NCI-H187 (cell line): ENCODE measurements at places on chromosomes 3 and 15.

GRCh38 chr3:193996221-193996620 lies 139.7 kb upstream of the HES1 start:
- DNase-seq = no peak

GRCh38 chr15:63502137-63502766 lies 2.1 kb upstream of the USP3 start:
- no peak for DNase-seq

- no peak for DNase-seq
These were observed 686.9 kb downstream of the GRM7 start for GRCh38 chr3:7547826-7548225.

DNA sequence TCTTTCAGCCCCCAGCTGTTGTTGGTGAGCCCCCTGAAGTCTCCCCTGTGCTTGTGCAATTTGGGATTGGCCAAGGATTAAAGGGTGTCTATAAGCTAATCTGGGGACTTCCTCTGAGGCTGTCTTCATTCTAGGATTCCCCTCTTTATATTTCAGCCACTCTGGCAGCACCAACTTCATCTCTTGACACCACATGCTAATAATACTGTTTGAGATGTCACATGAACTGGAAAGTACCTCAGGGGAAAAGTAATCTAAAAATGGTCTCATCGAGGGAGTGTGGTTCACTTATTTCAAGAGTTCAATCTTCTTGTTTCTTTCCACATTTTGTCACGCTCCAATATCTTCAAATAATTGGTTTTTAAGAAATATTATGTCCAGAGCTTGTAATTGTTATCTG lies 279.2 kb upstream of the TMC3 start:
- DNase-seq = no peak

DNA sequence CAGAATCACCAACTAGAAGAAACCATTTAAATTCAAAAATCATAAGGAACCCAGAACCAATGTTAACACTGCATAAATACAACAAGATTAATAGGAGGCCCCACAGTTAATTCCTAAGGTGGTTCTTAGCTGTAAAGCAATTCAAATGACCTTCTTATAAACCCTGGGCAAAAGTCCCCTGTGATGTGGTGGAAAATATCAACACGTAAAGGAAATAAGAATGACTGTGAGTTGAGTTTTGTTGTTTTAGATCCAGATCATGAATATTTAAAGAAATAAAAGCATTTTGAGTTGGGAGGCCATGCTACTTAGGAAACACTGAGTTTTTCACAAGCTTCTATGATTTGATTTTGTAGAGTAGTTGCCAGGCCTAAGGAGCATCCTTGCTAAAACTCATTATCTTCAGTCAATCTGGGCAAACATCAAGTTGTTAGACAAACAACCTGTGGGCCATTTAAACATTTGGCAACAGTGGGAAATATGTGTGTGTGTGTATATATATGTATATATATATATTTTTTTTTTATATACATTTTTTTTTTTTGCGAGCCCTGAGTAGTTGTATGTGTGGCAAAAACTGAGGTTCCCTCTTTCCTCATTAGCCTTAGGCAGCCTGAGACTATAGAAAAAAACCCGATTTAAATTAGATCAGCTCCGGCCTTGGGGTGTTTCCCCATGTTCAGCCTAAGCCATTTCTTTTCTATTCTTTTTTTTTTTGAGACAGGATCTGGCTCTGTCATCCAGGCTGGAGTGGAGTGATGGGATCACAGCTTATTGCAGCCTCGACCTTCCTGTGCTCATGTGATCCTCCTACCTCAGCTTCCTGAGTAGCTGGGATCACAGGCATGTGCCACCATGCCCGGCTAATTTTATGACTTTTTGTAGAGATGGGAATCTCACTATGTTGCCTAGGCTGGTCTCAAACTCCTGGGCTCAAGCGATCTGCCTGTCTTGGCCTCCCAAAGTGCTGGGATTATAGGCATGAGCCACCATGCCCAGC lies 8.0 kb upstream of the PXK start:
- no peak for DNase-seq
